Stimulated activated CD8-positive, alpha-beta memory T cell treated with anti-CD3 and anti-CD28 coated beads, Interleukin-4, amount 100 ng/mL, for 24 hours (primary cell): ENCODE measurements at places on chromosomes 2 and 18.
A peak's percentile ranks its signal among the peaks of the same experiment; 100 is the strongest.

DNA sequence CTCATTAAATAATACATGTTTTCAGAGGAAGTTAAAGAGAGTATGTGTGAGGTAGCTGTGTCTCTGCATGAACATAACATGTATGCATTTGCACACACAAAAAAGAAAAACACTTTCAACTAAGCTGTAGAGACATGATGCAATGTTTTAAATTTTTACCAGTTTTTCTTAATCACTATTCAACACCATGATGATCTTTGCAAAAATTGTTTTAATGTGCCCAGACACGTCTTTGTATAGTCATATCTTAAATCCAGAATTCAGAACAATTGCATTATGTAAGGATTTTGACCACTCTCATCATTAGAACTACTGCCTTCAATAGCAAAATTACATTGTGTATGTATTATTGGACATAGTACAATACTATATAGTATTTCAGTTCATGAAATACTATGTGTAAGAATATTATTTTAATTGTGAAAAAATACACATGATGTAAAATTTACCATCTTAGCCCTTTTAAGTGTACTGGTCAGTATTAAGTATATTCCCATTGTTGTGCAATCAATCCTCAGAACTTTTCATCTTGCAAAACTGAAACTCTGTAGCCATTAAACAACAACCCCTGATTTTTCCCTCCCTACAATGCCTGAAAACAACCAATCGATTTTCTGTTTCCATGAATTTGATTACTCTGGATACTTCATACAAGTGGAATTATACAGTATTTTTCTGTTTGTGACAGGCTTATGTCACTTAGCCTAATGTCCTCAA, 104.5 kb upstream of the ACVR2A start:
- DNase-seq: no peak

DNA sequence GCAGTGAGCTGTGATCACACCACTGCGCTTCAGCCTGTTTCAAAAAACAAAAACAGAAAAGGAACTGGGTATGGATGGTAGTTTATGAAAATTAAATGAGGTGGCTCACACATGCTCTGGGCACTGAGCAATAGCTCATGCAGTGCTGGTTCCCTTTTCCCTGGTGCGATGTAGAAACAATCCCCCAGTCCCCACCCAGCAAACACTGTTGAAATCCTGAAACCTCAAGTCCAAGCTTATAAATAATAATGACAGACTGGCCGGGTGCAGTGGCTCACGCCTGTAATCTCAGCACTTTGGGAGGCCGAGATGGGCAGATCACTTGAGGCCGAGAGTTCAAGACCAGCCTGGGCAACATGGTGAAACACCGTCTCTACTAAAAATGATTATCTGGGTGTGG, 55.4 kb upstream of the SMAD2 start:
- no peak for DNase-seq

DNA sequence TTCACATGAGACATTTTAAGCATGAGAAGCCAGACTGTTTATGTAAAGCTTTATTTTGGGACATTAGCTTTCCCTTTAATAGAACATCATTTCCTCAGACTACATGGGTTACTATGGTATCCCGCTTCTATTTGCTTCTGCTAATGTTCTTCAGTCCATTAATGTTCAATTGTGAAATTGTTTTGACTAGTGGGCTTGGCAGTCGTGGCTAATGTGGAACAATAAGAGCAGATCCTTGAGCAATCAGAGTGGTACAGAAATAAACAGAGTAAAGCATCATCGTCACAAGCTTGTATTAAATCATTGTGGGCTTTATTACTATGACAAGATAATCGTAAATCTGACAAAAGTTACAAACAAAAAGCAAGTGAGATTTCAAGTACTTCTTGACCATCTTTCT, 60.2 kb downstream of the PDE1A start:
- no peak for DNase-seq

DNA sequence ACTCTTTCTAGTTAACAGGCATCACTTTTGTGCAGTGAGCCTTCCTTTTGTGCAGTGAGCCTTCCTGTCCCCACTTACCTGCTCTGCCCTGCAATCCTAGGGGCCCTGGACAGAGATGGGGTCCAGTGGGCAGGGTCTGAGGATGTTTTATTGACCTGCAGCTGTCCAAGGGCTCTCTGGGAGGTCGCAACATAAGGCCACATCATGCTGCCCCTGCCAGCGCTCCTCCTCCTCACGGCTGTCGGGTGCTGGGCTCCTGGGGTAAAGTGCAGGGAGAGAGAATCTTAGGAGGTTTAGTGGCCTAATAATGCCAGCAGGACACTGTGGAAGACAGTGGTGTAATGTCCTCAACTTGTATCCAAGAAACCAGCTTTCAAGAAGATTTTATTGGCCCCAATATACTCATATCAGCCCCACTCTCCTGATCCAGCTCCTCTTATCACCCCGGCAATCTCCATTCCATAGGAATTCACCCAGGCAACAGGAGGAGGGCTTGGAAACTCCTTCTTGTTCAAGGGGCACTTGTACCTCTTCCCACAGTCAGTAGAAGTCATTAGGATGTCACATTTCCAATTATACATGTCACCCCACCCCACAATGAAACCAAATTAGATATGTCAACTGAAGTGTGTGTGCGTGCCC, 41.9 kb upstream of the ASB18 start:
- no peak for DNase-seq

DNA sequence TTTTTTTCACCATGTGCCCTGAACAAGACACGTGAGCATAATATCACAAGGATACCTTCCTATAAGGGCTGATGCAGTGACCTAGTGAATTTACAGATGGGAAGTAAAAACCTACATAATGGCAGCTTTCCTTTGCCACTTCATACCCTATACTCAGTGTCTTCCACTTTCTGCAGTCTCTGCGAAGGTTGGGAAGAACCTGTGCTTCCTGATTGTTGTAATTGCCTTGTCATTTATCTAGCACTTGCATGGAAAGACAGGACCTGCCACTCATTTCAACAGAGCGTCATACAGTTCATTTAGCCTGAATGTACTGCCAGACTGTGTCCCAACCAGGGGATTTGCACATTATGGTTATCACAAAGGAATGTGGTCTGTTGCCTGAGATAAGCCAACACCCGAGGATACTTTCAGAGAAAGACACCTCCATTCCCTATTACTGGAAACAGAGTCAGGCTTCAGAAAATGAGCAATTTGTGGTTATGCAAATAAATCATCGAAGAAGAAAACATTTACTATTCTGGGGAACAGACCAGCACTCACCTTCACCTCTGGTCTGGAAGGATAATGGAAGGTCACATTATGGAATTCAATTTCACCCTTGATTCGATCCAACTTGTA, 55.0 kb downstream of the ABCB11 start:
- no peak for DNase-seq

GRCh38 chr18:23066504-23067039, 68.7 kb upstream of the CABLES1 start:
- no peak for DNase-seq

DNA sequence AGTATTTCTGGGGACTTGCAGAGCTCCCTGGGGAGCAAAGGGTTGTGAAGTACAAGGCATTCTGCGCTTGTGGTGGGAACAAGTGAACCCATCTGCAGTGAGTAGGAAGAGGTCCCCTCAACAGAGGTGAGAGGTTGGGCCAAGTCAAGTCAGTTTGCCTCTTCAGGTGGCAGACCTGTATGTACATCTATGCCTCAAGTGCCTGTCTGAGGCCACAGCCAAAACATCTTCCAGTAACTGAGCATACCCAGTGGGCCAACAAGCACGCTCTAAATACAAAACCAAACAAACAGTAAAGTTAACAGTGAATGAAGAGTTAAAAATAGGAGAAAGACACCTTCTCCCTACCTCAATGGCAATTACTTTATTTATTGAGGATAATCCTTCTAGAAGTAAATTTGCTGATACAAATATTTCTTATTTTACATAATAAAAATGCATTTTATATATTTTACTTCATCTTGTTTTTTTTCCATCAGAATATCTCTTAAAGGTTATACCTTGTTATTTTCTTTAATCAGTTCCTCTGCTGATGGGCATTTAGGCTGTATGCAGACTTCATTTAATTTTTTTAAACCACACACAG, 2.5 kb downstream of the GYPC start:
- no peak for DNase-seq

DNA sequence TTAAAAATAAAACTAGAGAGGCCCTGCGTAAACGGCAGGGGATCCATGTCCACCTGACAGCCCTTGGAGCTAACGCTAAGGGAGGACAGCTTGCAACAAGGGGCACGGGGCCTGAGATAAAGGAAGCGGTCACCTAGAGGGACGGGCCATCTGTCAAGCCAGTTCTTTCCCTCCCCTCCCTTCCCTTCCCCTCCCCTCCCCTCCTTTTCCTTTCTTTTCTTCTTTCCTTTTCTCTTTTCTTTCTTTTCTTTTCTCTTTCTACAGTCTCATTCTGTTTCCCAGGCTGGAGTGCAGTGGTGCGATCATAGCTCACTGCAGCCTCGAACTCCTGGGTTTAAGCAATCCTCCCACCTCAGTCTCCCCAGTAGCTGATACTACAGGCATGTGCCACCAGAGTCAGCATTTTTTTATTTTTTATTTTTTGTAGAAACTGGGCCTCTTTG, 34.5 kb upstream of the CTAGE1 start:
- DNase-seq: no peak

DNA sequence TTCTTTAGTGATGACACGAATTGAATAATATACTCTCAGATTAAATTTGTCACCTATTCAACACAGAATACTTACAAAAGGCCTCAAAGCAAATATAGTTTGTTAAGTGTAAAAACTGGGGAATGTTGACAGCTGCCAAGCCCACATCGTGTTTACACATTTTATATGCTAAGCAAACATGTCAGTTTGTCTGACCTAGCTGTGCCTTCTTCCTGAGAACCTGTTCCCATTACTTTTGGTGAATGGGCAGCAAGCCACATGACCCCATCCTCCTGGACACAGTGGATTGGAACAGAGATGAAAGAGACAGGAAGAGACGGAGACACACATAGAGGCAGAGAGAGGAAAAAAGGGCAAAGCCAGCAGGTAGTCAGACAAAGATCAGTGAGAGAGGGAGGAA, 22.9 kb upstream of the CUL3 start:
- DNase-seq: no peak

GRCh38 chr18:3596637-3597384, 146.8 kb downstream of the TGIF1 start:
- peak; percentile 31 for DNase-seq

- DNase-seq: no peak
Observed at GRCh38 chr2:169877398-169877797, 50.1 kb downstream of the UBR3 start.

DNA sequence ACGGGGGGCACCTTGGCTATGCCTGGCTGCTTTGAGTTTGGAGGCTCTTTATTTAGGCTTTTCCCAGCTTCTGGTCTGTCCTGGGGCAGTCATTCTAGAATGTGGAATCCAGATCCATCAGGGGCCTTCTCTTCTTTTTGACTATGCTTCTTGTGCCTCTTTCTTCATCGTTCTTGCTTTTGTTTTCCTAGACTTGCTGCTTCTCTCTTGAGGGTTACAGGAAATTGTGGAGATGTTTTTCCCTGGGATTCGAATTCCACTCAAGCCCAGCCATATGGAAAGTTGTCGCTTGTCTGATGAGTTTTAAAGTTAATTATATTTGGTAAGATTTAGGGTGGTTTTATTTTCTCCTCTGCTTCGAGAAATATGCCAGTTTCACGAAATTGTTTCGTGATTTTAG, 2.4 kb downstream of the GLI2 start:
- DNase-seq: no peak

- no peak for DNase-seq
Observed at GRCh38 chr18:54529444-54529843, 61.6 kb upstream of the DYNAP start.

DNA sequence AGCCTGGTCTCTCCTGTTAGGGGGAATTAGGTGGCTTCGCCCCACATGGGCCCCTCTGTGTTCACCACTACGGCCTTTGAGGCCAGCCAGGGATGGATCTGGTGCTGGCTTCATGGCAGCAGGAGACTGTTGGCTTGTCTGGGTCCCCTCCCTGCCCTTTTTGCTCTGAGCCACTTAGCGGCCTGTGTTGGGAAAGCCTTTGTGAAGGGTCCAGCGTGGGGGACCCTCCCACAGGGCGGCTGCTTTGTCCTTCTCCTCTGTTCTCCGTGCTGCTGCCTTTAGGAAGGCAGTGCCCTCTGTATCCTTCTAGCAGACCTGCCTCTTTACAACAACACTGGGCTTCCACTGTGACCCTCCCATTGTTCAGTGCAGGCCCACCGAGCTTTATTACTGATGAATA, 118.4 kb downstream of the TSN start:
- no peak for DNase-seq

- no peak for DNase-seq
Observed at GRCh38 chr2:104871972-104872865, 18.3 kb downstream of the POU3F3 start.

DNA sequence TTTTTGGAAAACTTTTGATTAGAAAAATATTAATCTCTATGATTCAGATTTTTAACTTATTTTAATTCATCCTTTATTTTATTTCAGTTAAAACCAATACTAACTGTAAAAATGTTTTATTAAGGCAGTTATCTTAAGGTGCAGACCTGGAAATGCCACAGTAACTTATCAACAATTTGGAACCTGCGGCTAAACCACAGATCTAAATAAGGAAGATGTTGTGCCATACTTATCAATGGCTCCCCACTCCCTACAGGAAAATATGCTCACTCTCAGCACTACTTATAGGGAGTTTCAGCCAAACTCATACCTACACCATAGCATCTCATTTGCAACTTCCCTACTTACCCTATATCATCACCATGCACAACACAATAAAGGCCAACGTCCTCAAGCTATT, 226.9 kb upstream of the KYNU start:
- no peak for DNase-seq

DNA sequence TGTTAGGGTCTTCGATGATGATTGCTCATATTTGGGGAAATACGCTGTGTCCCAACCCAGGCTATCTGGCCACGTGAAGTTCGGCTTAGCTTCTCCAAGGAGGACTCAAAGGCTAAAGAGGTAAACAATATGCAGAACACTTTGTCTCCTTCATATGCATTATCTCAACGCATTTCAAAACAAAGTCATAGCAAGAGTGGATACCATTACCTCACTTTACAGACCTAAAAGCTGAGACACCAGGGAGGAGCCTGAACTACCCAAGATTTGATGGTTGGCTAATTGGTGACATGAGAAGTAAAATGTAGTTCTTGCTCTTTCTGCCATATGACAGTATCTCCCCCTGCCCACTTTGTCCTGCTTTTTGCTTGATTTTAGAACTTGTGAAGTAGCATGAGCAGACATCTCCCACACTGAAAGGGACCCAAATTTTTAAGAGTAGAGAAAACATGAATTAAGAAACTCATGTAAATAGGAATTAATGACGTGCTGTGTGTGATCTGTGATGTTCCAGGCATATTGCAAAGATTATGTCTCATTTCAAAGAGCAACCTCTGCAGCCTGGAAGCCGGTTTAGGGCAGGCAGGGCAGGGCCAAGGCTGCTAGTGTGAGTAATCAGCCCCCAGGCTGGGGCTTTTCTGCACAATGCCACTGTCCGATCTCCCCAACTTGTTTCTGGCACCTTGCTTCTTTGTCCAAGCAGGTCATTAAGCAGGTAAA, 144.5 kb downstream of the BCL11A start:
- DNase-seq: no peak
